NCI-H460 (cell line): ENCODE measurements at places on chromosomes 13 and 19. TPM values are rescaled to one million over a fixed set of nuclear protein-coding genes. Genes with fewer than 3 reads are reported as not detected.

Gene KCNN1
- total RNA-seq: 0.10 TPM in 1 of 2 replicates, not detected in the other

Gene CLASRP
- 20.4 and 31.4 TPM in 2 replicates for total RNA-seq

Gene COMMD6
- 124 and 142 TPM in 2 replicates for total RNA-seq

Gene KCNC3
- total RNA-seq: 0.27 and 0.87 TPM in 2 replicates

Gene ACP5
- not detected in 2 replicates for total RNA-seq

Gene WDR88
- 0.20 TPM in 1 of 2 replicates, not detected in the other for total RNA-seq

Gene TMEM272
- not detected in 2 replicates for total RNA-seq

Gene ZNF563
- not detected in 2 replicates for total RNA-seq

Gene OR7C1
- not detected in 2 replicates for total RNA-seq

Gene TMEM150B
- not detected in 2 replicates for total RNA-seq

Gene SELENOV
- total RNA-seq: not detected in 2 replicates

Gene ANKRD24
- total RNA-seq: 0.20 and 0.37 TPM in 2 replicates

Gene IGFL2
- total RNA-seq: not detected in 2 replicates

Gene SCEL
- total RNA-seq: 0.12 and 0.55 TPM in 2 replicates

Gene NPAS1
- 0.30 and 0.49 TPM in 2 replicates for total RNA-seq

Gene POU4F1
- 2.2 and 2.3 TPM in 2 replicates for total RNA-seq

Gene MYADM
- 38.6 and 49.5 TPM in 2 replicates for total RNA-seq
